ENCODE measurements at places on chromosomes 7 and 10. TPM values are rescaled to one million over a fixed set of nuclear protein-coding genes. Genes with fewer than 3 reads are reported as not detected.

- no peak for DNase-seq
Measured at GRCh38 chr7:12552876-12553275, 17.6 kb upstream of the SCIN start.

- DNase-seq: no peak
Measured at GRCh38 chr10:19158358-19158757, 109.8 kb downstream of the MALRD1 start.

The GTF2I gene
- 242 TPM for total RNA-seq

DNA sequence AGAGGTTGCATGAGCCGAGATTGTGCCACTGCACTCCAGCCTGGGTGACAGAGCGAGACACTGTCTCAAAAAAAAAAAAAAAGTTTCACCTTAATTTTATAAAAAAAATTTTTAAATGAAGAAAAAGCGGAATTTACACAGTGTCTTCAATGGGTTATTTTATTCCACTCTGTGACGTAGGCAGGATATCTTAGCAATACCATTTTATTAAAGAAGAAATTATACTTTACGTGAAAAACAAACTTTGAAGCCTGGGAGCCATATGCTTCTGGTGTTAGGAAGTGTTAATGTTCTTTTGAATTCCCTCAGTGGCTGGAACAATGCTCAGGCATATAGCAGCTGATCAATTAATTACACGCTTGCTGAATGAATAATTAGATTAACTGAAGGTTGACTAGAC lies 77.7 kb downstream of the CLEC2L start:
- no peak for DNase-seq

DNA sequence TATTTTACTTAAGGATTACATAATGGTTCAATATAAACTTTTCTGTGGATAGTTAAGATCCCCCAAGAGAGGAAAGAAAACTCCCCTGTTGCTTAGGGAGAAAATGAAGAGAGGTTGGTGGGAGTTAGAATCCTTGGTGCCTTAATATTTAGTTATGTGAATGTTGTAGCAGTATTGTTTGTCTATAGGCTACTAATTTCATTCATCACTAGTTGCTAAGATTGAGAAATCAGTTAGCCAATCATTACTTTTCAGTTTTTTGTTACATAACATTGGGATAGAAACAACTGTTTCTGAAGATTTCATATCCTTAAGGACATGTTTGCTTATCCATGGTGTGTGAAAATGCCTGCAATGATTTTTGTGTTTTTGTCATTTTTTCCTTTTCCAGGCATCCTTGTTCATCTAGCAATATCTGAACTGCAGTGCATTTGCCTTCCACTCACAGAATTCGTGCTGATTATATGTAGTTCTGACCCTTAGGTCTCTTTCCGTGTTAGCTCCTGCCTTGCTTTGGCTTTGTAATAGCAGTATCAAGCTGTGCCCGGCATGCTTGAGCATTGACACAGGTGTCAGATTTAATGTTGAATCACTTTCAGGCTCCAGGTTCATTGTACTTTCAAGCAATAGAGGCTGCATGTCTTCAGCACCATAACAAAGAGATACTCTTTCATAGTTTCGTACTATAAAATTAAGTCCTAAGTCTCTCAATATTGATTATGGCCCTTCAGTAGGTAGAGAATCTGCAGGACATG lies 85.0 kb downstream of the PODXL start:
- DNase-seq: no peak

DNA sequence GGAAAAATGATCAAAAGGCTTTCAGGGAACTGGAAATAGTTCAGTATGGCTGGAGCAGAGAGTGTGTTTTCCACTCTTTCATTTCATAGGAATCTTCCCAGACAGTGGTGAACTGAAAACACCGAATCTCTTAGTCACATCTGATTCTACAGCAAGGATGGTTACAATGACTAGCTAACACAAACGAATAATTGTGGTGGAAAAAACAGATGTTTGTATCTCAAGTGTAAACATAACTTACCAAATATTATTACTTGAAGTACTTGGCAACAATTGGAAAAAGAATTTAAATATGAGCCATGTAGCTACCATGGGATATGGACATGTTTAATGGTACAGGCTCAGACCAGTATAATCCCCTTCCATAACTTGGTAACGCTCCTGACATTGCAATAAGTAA lies 21.1 kb upstream of the BPGM start:
- DNase-seq: no peak

The ATP6V1F gene
- 157 TPM for total RNA-seq

- DNase-seq: no peak
Measured at GRCh38 chr10:118488710-118489497, 106.5 kb downstream of the PRLHR start.

- no peak for DNase-seq
Measured at GRCh38 chr10:5297466-5297865, 67.3 kb upstream of the UCN3 start.

DNA sequence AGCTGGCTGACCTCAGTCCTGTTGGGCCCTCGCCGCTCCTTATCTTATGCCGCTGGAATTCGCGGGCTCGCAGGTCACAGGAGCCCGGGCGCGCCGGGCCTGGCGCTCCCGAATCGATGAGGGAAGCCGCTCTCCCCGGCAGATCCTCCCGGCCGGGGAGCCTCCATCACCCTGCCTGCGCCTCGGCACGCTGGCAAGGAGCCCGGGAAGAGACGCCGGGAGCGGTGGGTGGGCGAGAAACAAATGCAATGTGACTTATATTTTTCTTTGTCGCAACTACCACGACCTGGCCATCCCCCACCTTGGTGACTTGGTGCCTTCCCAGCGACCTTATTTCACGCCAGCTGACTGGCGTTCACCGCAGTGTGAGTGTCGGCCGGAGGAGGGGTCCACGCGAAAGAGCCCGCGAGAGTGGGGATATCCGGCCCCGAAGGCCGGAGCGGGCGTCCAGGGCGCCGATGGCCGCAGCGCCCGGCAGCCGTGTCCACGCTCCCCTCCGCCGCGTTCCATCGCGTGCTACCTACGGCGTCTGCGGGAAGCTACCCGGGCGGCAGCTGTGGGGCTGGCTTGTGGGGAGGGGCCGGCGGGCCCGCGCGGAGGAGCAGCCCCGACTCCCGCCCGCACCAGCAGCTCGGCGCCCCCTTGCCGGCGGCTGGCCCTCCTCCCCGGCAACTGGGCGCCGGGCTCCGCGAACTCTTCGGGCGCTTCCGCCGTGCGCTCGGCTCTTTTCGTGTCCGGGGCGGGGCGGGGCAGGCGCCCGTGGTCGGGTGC lies 494 bp upstream of the BMPR1A start:
- peak; percentile 98 for DNase-seq

DNA sequence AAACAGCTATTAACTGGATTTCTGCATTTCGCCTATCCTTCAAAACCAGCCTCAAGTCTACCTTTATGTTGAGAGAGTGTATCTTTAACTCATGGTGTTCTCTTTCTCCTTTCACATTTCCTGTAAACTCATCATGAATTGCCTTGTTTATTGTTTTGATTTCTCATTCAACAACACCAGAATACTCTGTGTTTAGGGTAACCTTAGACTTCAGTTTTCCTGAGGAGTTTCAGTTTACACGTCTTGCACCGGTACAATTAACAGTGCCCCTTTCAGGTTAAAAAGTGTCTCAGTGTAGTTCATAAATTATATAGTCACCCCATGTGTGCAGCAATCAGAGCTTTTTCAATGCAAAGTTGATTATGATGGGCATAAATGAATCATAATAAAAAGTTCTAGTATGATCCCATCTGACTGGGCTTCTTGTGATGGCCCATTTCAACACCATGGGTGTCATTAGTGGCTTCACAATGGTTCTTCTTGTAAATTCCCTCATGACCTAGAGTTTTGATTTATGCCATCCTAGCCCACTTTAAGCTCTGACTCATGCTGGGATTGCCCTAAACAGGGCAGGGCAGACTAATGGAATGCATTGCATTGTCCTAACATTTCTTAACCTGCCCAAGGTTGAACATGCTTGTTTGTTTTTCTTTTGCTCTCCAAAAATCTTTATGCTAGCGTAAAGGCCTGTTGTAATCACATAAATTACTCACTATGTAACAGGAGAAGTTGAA lies 22.0 kb downstream of the ITGB8 start:
- no peak for DNase-seq

The EFCAB10 gene
- not detected for total RNA-seq

- no peak for DNase-seq
Measured at GRCh38 chr7:75689246-75690099, 49.3 kb downstream of the HIP1 start.

- no peak for DNase-seq
Measured at GRCh38 chr10:123348691-123349572, 194.7 kb downstream of the BUB3 start.

The KIF11 gene
- total RNA-seq: 14.6 TPM

DNA sequence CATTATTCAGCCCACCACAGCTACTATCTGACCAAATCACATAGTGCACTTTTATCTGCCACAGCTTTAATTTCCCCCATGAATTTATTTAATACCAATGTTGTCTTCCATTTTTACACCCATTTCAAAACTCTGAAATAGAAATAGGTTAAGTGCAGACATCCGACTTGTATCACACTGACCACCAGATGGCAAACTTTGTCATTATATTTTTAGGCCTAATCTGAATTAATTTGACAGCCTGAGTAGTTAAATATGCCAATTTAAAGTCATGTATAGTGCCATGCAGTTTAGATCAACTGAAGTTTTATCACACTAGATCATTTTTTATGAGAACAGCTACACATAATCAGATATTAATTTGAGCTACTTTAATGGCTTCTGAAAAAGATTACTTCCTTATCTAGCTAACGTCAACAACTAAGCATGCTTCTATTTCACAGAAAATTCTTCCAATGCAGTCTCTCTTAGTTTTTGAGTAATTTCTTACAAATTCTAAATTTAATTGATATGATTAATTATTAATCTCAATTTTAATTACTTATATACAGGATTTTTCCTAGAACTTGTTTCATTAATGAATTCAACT lies 566.4 kb downstream of the GFRA1 start:
- DNase-seq: no peak

GRCh38 chr7:22806752-22807151 lies 15.9 kb downstream of the TOMM7 start:
- no peak for DNase-seq

DNA sequence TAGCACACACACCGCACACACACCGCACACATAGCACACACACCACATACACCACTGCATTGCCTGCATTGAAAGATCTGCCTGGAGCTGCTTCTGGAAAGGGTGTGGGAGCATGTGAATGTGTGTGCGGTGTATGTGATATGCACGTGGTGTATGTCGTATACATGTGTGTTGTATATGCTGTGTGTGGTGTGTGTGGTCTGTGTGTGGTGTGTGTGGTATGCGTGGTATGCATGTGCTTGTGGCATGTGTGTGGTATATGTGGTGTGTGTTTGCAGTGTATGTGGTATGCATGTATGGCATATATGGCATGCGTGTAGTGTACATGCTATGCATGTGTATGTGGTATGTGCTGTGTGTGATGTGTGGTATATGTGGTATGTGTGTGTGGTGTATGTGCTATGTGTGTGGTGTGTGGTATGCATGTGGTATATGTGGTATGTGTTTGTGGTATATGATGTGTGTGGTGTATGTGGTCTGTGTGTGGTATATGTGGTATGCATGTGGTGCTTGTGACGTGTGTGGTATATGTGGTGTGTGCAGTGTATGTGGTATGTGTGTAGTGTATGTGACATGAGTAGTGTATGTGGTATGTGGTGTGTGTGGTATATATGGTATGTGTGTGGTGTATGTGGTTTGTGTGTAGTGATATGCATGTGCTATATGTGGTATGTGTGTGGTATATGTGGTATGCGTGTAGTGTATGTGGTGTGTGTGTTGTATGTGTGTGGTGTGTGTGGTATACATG lies 176.2 kb downstream of the WDR37 start:
- DNase-seq: no peak

DNA sequence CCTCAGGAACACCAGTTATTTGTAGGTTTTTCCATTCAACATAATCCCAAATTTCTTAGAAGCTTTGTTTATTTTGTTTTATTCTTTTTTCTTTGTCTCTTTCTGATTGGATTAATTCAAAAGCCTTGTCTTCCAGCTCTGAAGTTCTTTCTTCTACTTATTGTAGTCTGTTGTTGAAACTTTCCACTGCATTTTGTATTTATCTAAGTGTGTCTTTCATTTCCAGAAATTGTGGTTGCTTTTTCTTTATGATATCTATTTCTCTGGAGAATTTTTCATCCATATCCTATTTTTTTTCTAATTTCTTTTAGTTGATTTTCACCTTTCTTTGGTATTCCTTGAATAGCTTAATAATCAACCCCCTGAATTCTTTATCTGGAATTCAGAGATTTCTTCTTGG lies 58.5 kb downstream of the SLC18A2 start:
- DNase-seq: no peak

GRCh38 chr10:5545011-5545410 lies 20.2 kb downstream of the CALML3 start:
- no peak for DNase-seq

The CRPPA gene
- total RNA-seq: 2.9 TPM

DNA sequence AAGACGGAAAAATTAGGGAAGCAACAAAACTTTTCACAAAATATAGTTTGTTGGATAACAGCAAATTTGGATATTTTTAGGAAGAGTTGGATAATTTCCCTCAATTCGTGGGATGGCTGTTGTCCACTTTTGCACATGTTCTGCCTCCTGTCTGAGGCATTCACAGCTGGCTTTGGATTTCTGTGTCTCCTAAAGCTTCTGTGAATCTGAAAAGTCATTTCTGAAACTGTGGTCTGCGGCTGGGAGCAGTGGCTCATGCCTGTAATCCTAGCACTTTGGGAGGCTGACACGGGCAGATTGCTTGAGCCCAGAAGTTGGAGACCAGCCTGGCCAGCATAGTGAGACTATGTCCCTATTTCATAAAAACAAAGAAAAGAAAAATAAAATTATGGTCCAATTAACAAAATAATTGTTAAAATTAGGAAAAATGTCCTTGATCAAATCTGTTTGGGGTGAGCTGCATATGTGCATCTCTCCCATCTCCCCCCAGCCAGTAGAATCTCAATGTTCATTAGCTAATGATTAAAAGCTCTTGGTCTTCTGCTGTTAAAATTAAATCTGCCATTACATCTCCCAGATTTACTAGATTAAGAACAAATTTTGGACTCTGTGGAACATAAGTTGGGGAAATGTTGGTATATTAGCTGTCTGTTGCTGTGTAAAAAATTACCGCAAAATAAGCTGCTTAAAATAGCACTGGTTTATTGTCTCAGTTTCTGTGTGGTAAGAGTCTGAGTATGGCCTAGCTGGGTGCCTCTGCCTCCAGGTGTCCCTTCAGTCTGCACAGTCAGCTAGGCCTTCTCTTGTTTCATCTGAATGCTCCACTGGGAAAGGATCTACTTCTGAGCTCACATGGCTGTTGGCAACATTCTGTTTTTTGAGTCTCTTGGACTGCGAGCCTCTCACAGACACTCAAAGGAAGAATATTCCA lies 332.0 kb upstream of the FZD1 start:
- no peak for DNase-seq

DNA sequence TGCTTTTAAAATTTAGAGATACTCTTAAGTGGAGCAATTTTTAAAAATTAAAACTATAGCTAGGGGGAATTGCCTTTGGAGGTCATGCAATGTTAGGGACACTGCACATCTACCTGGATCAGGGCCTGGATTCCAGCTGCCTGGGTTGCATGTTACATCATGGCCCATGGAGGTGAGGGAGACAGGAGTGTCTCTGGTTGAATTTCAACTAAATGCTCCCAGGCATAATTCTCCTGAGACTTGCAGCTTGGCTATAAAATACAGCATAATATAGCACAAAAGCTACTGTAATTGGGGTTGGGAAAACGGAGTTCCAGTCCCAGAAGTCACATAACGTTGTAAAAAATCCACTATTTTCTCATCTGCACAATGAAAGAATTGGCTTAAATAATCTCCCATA lies 782.5 kb downstream of the LRMDA start:
- no peak for DNase-seq

GRCh38 chr10:31759124-31759798 lies 169.4 kb downstream of the ARHGAP12 start:
- no peak for DNase-seq

GRCh38 chr10:99711129-99711719 lies 20.7 kb downstream of the COX15 start:
- no peak for DNase-seq
